Liver (tissue), 10 donors: ENCODE measurements at places on chromosomes 4 and X. TPM values are rescaled to one million over a fixed set of nuclear protein-coding genes. Genes with fewer than 3 reads are reported as not detected.

DNA sequence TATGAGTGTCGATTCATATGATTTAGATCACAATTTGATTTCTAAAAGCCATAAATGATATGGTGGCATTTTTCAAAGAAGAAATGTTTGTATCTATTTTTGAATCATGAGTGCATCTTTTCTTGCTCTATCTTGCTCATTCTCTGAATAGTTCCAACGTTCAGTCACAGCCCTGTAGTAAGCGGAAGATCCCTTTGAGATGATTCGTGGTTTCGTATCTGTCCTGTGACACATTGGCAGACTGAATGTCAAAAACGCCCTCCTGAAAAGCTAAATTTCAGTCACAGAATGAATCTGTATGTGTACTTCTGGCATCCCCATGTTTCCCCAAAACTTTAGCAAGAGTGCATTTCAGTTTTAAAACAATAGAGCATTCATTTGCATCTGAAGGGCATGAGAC is 1066.9 kb upstream of the TENM3 start:
- no peak for DNase-seq

GRCh38 chr4:172996571-172997216 is 171.9 kb upstream of the GALNT7 start:
- DNase-seq = no peak

GRCh38 chrX:72029483-72030411 is 102.0 kb downstream of the RTL5 start:
- peak; percentile 31 for DNase-seq

- DNase-seq = no peak
Observed at GRCh38 chr4:140969296-140969695, 164.0 kb downstream of the RNF150 start.

The PCDH19 gene
- polyA plus RNA-seq = 0.03 TPM

The KDR gene
- 6.1 TPM for polyA plus RNA-seq

The POLN gene
- 1.3 TPM for polyA plus RNA-seq

The ABLIM2 gene
- 0.92 TPM for polyA plus RNA-seq
